A549 treated with ZK216348 at 1 μM for 4 hours (cell line): ENCODE measurements at places on chromosomes 11 and 22. TPM values are rescaled to one million over a fixed set of nuclear protein-coding genes. Genes with fewer than 3 reads are reported as not detected.

Gene HSPB2
- not detected in 5 replicates for total RNA-seq

Gene ISX
- total RNA-seq = not detected in 5 replicates

Gene OR51E2
- total RNA-seq = not detected in 5 replicates

Gene OR51F1
- not detected in 5 replicates for total RNA-seq

Gene CDHR5
- total RNA-seq = 0.04 TPM in 1 of 5 replicates, not detected in the others

Gene BBOX1
- not detected in 5 replicates for total RNA-seq

Gene SOX10
- total RNA-seq = not detected in 5 replicates

Gene ST14
- total RNA-seq = 0.09 to 0.53 TPM (median 0.27 TPM) in 5 replicates

Gene RBMXL2
- total RNA-seq = not detected in 5 replicates

Gene DDX25
- total RNA-seq = 0.17 TPM in 1 of 5 replicates, not detected in the others

Gene SCGB1C1
- not detected in 5 replicates for total RNA-seq

Gene TRPC6
- total RNA-seq = 0.66 to 1.1 TPM (median 0.76 TPM) in 5 replicates

Gene TMA7B
- not detected in 5 replicates for total RNA-seq

Gene NTM
- total RNA-seq = not detected in 5 replicates

Gene PDE2A
- total RNA-seq = 1.0 to 1.7 TPM (median 1.5 TPM) in 5 replicates

Gene PNPLA5
- total RNA-seq = not detected in 5 replicates

Gene MEI1
- total RNA-seq = 0.21 TPM in 1 of 5 replicates, not detected in the others

Gene MS4A1
- not detected in 5 replicates for total RNA-seq

Gene GDPD5
- total RNA-seq = 8.9 to 16.3 TPM (median 14.0 TPM) in 5 replicates

Gene SCGB1D2
- total RNA-seq = not detected in 5 replicates

Gene XKR3
- not detected in 5 replicates for total RNA-seq

Gene SLC17A6
- total RNA-seq = not detected in 5 replicates

Gene KCTD17
- total RNA-seq = 13.3 to 29.1 TPM (median 26.7 TPM) in 5 replicates

Gene CAPN5
- total RNA-seq = 5.6 to 12.4 TPM (median 8.7 TPM) in 5 replicates

Gene OR51B4
- total RNA-seq = not detected in 5 replicates

Gene MPEG1
- not detected in 5 replicates for total RNA-seq

Gene PHOX2A
- total RNA-seq = not detected in 5 replicates

Gene RAG2
- total RNA-seq = not detected in 5 replicates

Gene DESI1
- 14.9 to 18.7 TPM (median 16.4 TPM) in 5 replicates for total RNA-seq

Gene MAJIN
- total RNA-seq = not detected in 5 replicates

Gene SHISAL1
- total RNA-seq = 4.0 to 5.6 TPM (median 4.9 TPM) in 5 replicates

Gene FIBIN
- not detected in 5 replicates for total RNA-seq

Gene OR4C16
- total RNA-seq = not detected in 5 replicates

Gene GLYATL2
- total RNA-seq = not detected in 5 replicates

Gene CCDC116
- not detected in 5 replicates for total RNA-seq

Gene OR51B5
- 0.47 TPM in 1 of 5 replicates, not detected in the others for total RNA-seq

Gene ZNF280B
- total RNA-seq = 0.74 to 1.9 TPM (median 1.5 TPM) in 5 replicates

Gene MAP6
- total RNA-seq = 1.8 to 2.1 TPM (median 1.9 TPM) in 5 replicates

Gene SERPING1
- total RNA-seq = 0.21 to 0.85 TPM (median 0.42 TPM) in 5 replicates

Gene BRSK2
- total RNA-seq = 6.5 to 7.9 TPM (median 6.9 TPM) in 5 replicates

Gene SIPA1
- 7.6 to 22.6 TPM (median 19.8 TPM) in 5 replicates for total RNA-seq

Gene ELP4
- total RNA-seq = 7.5 to 9.4 TPM (median 8.4 TPM) in 5 replicates
